ENCODE measurements at places on chromosomes 7 and 10. TPM values are rescaled to one million over a fixed set of nuclear protein-coding genes. Genes with fewer than 3 reads are reported as not detected.

DNA sequence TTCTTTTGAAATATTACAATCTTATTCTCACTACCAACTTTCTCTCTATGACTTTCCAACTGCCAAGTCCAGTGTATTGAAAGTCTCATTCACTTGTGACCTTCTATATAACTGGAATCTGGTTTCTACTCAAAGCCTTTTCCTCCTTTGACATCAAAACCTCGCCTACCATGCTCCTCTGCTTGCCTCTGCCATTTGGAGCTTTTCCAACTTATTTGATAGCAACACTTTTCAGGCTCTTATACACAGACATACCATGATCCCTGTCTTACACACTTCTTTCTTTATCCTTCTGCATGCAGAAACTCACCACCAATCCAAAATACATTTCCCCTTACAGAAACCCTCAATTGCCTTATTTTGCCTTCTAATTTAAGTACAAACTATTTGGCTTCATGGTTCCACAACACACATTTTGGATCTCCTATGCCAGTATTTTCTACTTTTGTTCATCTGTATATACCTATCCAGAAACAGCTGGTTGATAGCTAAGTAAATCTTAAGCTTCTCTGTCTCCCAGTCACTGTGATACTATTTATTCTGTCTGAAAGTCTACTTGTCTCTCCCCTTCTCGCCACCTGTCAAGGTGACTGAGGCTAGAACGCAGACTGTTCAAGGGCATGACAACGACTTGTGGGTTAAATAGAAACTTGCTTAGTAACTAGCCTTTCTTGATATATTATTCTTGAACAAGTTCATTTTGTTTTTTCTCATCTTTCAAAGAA lies 22.4 kb downstream of the GNG11 start:
- no peak for DNase-seq

DNA sequence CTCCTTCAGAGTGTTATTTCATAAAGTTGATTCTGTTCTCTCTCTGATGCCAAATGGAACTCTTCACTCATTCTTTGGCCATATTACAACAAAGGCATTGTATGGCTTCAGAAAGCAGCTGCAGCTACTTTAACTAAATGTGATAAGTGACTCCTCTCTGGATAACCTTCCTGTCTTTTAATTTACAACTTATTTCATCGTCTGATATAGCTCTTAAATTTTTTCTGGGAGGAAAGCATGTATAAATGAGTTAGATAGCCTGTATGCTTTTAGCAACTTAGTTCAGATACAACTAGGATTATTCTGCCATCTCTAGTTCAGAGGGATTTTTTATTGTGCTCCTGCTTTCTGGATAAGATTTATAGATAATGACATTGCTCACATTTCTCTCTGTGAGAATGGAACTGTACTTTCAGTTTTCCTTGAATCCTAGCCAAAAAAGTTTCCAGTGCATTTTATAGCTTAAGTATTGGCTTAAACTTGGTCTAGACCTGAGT lies 57.5 kb downstream of the KLHDC10 start:
- peak; percentile 90 for DNase-seq

GRCh38 chr7:129136887-129137642 lies 7.4 kb upstream of the TSPAN33 start:
- DNase-seq, result no peak

NPFFR1 gene
- 0.59 TPM for total RNA-seq

DNA sequence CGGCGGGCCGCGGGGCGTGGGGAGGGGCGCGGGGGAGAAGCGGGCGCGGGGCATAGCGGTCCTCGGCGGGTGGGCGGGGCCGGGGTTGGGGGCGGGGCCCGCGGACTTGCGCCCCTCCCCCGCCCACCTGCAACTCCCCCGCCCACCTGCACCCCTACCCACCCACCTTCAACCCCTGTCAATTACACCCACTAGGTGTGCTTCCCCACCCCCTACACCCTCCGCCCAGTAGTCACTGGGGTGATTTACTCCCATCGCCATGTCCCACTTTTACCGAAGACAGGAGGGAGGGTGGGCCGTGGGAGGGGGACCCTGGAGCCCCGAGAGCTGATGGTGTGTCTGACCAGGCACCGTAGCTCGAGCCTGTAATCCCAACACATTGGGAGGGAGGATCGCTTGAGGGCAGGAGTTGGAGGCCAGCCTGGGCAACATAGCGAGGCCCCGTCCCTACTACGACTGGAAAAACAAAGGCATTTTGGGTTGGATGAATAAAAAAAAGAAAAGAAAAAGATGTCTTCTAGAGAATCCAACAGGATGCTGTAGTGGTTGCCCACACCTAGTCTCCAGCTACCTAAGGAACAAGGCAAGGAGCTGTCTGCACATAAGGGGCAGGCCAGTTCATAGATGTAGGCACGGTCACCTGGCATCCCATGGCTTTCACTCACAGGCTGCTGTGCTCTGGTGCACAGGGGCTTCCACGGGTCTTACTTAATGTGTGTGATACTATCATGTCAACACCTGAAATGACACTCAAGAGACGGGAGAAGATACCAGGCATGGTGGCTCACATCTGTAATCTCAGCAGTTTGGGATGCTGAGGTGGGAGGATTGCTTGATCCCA lies 761 bp downstream of the KCTD7 start:
- no peak for DNase-seq

GRCh38 chr10:69568472-69569395 lies 4.5 kb downstream of the NEUROG3 start:
- no peak for DNase-seq

DNA sequence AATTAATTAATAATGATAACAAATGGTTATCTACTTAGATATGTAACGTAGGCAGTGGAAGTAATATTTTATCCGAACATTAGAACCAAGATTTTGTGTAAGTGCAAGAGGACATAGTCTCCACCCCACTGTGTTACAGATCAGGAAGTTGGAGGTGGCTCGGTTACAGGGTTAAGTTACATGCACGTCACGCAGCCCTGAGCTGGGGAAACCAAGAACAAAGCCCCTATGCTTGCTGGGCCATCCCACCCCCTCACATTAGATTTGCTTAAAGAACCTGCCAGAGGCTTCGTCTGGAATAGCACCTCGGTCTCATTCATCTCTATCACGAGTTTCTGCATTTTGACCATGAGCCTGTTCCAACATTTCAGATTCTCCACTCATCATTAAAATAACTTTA lies 214.1 kb downstream of the ADARB2 start:
- DNase-seq, result no peak

GRCh38 chr10:113073549-113074189 lies 123.6 kb downstream of the TCF7L2 start:
- no peak for DNase-seq

DNA sequence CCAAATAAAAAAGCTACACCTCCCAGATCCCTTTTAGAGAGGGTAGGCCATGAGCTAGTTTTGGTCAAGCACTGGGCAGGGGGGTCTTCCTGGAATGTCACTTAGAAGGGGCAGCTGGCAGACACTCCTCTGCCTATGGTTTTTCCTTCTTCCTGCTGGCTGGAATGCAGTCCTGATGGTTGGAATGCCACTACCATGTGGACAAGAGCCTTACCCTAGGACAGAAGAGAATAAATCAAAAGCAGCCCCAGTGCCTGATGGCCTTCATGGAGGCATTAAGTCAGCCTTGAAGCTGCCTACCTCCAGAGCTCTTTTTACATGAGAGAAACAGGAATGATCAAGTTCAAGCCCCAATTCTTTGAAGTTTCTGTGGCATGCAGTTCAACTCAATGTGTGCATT lies 43.5 kb upstream of the SORBS1 start:
- DNase-seq, result no peak

- DNase-seq, result no peak
These were observed 895 bp downstream of the VSTM2A start for GRCh38 chr7:54543051-54543488.

C7orf57 gene
- 0.10 TPM for total RNA-seq

Data from skin of body (tissue), 3 donors.